ENCODE measurements at places on chromosomes 3 and 15.

DNA sequence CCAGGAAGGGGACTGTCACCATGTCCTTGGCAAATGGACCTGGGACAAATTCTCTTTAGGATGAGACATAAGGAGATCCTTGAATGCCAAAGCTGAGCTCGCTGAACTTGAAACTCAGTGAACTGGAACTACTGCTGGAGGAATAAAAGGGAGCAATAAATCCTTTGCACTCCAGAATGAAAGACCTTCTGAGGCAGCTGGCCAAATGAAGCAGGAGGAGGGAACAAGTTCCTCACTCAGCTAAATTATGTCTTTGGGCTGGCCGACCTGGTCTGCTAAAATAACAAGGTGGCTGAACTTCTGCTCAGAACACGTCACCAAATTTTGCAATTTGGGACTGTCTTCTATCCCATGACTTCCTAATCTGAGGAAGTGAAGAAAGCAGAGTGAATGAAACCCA, 314.7 kb downstream of the LPP start:
- DNase-seq, result no peak

GRCh38 chr3:152307829-152308474, 39.2 kb downstream of the MBNL1 start:
- no peak for DNase-seq

GRCh38 chr15:68640791-68641331, 62.1 kb downstream of the CORO2B start:
- no peak for DNase-seq

DNA sequence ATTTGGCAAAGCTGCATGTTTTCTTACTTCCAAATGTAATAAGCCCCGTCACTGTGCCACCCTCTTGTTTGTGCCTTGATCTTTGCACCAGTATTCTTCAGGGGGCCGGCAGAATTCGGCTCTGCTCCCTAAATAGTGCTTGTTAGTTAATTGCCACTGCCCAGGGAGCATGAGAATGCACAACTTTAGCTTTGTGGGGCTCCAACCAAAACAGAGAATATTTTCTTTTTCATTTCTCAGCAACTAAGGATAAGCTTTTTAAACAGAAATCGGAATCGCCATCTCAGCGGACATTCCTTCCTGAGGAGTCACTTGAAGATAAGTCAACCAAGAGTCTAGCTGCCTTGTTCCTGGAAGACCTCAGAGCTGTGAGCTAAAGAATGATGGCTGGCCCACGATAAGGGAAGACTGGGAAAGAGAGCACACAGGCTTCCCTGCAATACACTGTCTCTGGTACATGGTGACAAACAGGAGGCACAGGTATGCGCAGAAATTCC, 106.0 kb downstream of the LRIG1 start:
- DNase-seq, result no peak

DNA sequence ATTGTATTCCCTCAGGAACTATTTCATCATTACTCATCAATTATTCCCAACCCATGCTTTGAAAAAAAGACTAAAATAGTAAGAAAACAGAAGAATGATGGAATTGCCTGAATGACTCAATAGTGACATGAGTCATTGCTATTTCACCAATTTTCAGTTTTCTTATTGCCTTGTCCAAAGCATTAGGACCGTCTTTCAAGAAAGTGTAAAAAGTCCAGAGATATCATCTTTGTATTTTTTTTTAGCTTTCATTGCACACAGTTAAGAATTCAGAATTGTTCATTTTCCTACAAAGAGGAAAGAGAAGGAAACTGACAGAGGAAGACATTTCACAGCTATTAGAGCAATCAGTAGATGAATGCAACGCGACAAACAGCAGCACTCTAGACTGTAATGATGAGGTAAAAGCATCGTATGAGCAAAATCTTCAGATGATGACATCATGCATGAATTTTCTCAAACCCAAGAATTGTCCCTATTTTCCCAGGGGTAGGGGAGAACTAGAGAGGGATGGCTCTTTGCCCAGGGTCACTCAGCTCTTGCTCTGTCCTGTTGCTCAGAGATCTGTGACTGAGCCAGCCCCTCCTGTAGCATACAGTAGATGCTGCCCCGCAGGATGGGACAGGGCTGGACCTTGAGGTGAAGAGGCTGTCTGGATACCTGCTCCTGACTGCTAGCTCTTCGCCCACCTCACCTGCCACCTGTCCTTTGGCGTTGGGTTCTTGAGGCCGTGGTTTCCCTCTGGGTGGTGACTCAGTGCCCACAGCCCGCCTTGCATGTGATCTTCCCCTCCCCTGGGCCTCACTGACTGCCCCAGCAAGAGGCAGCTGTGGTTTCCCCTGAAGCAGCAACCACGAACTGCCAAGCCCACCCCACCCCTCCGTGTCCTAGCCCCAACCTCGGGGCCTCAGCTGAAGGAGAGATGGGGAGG, 84.8 kb downstream of the PPCDC start:
- DNase-seq, result peak; percentile 92

DNA sequence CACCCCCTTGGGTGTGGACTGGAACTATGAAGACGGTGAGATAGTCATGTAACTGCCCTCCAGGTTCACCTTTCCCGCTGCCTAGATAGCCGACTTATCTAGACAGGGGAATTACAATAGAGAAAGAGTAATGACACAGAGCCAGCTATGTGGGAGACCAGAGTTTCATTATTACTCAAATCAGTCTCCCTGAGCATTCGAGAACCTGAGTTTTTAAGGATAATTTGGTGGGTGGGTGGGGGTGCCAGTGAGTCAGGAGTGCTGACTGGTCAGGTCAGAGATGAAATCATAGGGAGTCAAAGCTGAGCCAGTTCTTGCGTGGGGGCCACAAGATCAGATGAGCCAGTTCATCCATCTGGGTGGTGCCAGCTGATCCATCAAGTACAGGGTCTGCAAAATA, 19.7 kb upstream of the DNAJC19 start:
- no peak for DNase-seq

DNA sequence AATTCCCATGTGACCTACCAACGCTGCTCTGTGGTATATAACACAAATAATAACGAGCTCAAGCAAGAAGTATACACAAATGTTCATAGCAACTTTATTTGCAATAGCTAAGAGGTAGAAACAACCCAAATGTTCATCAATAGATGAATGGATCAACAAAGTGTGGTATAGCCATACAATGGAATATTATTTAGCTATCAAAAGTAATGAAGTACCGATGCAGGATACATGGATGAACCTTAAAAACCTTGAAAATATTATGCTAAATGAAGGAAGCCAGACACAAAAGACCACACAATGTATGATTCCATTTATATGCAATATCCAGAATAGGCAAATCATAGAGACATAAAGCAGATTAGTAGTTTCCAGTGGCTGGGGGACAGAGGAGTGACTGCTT, 15.6 kb upstream of the FEM1B start:
- DNase-seq, result no peak

DNA sequence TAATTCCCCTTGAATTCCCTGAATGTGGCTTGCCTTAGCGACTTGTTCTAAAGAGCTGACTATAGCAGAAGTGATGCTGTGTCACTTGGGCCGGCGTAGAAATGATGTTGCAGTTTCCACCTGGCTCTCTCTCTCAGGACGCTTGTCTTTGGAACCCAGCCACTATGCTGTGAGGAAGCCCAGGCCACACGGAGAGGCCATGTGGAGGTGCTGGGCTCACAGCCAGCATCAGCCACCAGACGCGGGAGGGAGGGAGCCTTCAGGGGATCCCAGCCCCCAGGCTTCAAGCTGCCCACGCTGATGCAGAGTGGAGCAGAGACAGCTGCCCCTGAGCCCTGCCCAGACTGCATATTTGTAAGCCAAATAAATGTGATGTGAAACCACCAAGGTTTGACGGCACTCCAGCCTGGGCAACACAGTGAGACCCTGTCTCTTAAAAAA, 18.6 kb downstream of the RNU5B-1 start:
- DNase-seq, result peak; percentile 4

DNA sequence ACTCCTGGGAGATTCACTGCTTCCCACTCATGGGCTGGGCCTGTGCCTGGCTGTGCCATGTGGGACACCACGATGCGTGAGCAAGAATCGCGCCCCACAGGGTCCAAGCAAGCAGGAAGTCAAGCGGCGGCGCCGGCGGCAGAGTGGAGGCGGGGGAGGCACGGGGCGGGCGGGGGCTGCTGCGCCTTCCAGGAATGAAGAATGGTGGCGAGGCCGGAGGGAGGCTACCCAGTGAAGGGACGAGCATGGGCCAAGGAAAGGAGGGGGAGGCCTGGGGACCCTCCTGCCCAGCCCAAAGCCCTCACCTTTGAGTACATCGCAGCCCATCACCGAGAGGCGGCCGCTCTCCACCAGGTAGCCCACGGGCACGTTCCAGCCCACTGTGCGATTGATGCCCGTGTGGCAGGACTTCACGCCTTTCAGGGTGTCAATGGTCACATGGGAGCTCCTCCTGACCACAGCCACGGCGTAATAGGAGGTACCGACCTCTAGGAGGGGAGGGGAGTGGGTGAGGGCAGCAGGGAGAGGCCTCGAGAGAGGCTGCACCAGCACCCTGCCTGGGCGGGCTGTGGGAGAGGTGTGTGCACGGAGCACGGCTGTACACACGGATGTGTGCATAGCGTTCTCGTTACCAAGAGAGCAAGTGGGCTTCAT, 5.5 kb downstream of the MELTF start:
- DNase-seq, result no peak

GRCh38 chr3:108250626-108251025, 28.4 kb upstream of the IFT57 start:
- no peak for DNase-seq

DNA sequence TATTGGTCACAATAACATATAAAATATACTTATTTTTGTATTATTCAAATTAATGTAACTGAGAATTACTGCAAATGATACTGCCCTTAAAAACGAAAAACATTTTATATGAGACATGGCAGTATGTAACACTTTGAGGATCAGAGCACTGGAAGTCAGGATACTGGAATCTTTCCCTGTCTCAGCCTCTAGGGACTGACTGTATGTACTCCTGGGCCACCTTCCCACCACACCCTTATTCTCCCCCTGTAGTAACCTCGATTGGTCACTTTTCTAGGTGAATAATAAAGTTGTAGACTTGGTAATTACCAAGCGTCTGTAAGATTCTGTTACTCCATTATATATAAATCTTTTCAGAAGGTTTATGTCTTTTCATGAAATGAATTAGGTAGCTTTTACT, 43.0 kb downstream of the LRRC49 start:
- no peak for DNase-seq
